ENCODE measurements at places on chromosomes 2 and 18. TPM values are rescaled to one million over a fixed set of nuclear protein-coding genes. Genes with fewer than 3 reads are reported as not detected.
A peak's percentile ranks its signal among the peaks of the same experiment; 100 is the strongest.

DNA sequence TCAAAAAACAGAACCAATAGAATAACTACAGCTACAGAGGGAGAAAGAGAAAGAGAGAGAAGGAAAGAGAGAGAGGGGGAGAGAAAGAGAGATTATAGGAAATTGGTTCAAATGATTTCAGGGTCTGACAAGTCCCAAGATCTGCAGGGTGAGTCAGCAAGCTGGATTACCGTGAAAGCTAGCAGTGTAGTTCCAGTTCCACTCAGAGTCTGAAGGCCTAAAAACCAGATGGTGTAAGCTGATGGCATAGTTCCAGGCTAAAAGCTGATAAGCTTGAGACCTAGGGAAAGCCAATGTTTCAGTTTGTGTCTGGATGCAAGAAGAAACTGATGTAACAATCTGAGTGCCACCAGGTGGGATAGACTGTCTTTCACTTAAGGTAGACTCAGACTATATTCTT lies 397.7 kb downstream of the TRIB2 start:
- no peaks in the 10 kb centered on the region for H3K36me3 ChIP-seq
- no peak for DNase-seq
- H3K4me1 ChIP-seq: no peaks in the 10 kb centered on the region
- no peak overlapping the region for H3K4me3 ChIP-seq

- no peaks in the 10 kb centered on the region for H3K36me3 ChIP-seq
- peaks cover 22% of the 10 kb centered on the region for H3K4me1 ChIP-seq
- DNase-seq: peak; percentile 31
- H3K27ac ChIP-seq: peak overlapping the region; percentile 81
- peaks cover 19% of the 10 kb centered on the region for H3K27me3 ChIP-seq
Observed at GRCh38 chr2:112821682-112822081, 14.9 kb downstream of the IL1B start.

The SOWAHC gene
- total RNA-seq: 0.99 TPM

The COLEC11 gene
- total RNA-seq: 0.41 TPM

GRCh38 chr2:190459881-190460280 lies 51.7 kb downstream of the MFSD6 start:
- DNase-seq: no peak
- H3K4me3 ChIP-seq: no peak overlapping the region
- peaks cover 2% of the 10 kb centered on the region for H3K36me3 ChIP-seq

The AGXT gene
- total RNA-seq: not detected

The GPAT2 gene
- total RNA-seq: 11.1 TPM

GRCh38 chr2:6412533-6413091 lies 453.1 kb downstream of the CMPK2 start:
- no peaks in the 10 kb centered on the region for H3K4me1 ChIP-seq
- no peak for DNase-seq
- H3K36me3 ChIP-seq: no peaks in the 10 kb centered on the region
- no peak overlapping the region for H3K27ac ChIP-seq
- H3K27me3 ChIP-seq: no peaks in the 10 kb centered on the region

The PRKAG3 gene
- total RNA-seq: not detected

The FBXO41 gene
- total RNA-seq: 22.9 TPM

DNA sequence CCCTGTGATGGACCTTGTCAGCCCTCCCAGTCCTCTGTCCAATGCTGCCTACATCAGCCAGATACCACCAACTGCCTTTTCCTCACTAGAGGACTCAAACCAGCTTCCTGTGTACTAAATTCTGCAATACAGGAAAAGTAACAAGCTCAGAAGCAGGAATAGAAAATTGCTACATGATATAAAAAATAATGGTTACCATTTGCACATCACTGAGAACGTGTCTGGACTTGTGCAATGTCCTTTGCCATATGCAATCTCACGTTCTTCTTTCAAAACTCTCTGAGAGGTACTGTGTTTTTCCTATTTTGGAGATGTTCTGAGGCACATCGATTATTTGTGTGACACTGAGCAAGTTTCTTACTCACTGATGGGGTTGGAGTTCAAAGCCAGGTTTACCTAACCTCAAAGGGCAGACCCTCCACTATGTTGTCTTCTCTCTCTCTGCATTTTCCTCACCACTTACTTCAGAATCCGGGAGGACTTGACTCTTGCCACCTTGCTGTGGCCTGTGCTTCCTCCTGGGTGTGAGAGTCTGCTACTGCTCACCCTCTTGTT lies 12.1 kb downstream of the UPP2 start:
- H3K36me3 ChIP-seq: no peaks in the 10 kb centered on the region
- no peak for DNase-seq
- H3K4me3 ChIP-seq: no peak overlapping the region
- H3K27ac ChIP-seq: no peak overlapping the region
- H3K27me3 ChIP-seq: peaks cover 6% of the 10 kb centered on the region

The SNED1 gene
- 4.1 TPM for total RNA-seq

DNA sequence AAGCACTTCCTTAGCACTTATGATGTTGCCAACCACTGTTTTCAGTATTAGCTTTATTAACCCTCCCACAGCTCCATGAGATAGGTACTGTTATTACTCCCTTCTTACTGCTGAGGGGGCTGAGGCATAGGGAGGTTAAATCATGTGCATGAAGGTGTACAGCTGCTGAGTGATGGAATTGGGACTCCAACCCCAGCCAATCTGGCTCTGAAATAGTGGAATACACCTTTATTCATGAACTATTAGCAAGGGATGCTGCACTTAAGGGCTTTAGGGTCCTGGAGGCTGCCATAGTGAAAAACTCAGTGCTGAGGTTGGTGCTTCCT lies 19.2 kb downstream of the SMARCAL1 start:
- peaks cover 13% of the 10 kb centered on the region for H3K36me3 ChIP-seq
- DNase-seq: no peak
- H3K27ac ChIP-seq: no peak overlapping the region
- H3K27me3 ChIP-seq: no peaks in the 10 kb centered on the region
- H3K4me1 ChIP-seq: no peaks in the 10 kb centered on the region

DNA sequence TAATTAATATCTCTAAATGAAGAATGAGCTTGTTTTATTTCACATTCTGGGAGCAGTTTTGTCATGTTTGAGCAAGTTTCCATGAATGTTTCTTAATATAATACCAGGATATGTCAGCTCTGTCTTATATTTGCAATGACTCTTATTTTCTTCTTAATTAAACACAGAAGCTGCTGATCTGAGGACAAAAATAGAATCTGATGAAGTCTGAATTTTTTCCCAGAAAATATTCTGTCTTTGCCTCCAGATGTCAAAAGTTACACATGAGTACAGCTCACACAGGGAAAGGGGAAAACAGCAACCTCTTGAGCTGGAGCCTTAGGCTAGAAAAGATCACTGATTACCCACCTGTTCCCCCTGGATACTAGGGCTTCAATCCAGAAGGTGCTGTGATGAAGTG lies 606.6 kb upstream of the SYT4 start:
- no peaks in the 10 kb centered on the region for H3K36me3 ChIP-seq
- no peak overlapping the region for H3K4me3 ChIP-seq
- no peak for DNase-seq
- H3K27me3 ChIP-seq: no peaks in the 10 kb centered on the region
- H3K4me1 ChIP-seq: no peaks in the 10 kb centered on the region
- no peak overlapping the region for H3K27ac ChIP-seq

The LHCGR gene
- not detected for total RNA-seq

DNA sequence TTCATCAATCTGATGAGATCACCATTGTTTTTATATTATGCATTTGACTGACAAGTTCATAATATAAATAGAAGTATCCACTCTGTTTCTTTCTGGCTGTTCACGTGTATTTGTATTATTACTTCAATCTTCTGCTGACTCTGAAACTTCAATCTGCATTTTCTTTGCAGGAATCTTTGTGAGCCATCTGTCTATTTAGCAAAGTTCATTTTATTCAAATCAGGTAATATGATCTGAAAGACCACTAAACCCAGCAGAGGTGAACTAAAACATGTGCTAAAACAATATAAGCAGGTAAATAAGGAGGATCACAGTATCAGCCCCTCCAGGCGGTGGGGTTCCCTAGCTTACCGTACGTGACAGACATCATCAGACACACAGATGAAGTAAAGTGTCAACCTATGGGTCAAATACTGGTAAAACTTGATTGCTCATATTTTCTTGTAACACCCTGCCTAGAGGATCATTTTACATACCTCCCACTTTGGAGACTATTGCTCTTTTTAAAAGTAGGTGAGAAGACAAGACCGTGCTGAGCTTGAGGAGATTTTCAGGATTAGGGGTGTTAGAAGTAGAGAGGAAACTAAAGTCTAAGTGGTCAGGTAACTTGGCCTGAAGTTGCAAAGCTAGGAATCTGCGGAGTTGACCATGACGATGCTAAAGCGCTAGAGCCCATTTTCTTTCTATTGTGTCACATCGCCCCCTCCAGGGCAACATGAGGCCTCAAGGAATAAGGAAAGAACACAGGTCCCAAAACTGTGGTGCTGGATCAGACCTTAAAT lies 9.0 kb downstream of the DTNB start:
- H3K4me1 ChIP-seq: peaks cover 17% of the 10 kb centered on the region
- no peak overlapping the region for H3K27ac ChIP-seq
- no peaks in the 10 kb centered on the region for H3K27me3 ChIP-seq

The GREB1 gene
- total RNA-seq: 2.2 TPM

DNA sequence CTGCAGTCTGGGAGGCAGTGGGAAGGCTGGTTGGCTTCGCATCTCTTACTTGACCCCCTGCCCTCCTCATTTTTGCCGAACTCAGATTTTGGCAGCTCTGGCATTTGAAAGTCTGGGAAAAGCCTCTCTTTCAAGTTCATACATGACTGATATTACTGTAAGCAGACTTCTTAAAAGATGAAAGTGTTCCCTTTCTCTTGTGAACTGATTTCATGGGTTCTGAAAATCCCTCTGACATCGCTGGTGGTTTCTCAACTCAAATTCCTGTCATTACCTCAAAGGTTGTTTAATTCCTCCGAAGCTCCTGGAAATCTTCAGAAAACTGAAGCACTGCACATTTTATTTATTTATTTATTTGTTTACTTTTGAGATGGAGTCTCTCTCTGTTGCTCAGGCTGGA lies 16.9 kb upstream of the SLC38A11 start:
- H3K4me3 ChIP-seq: no peak overlapping the region
- H3K27me3 ChIP-seq: no peaks in the 10 kb centered on the region
- no peaks in the 10 kb centered on the region for H3K36me3 ChIP-seq
- H3K4me1 ChIP-seq: no peaks in the 10 kb centered on the region

GRCh38 chr2:39290433-39290832 lies 46.7 kb upstream of the CDKL4 start:
- no peak for DNase-seq
- H3K27me3 ChIP-seq: no peaks in the 10 kb centered on the region
- peak overlapping the region; percentile 65 for H3K27ac ChIP-seq
- H3K4me1 ChIP-seq: no peaks in the 10 kb centered on the region
- H3K36me3 ChIP-seq: no peaks in the 10 kb centered on the region

The PARD6G gene
- total RNA-seq: not detected

GRCh38 chr18:48718251-48718959 lies 179.6 kb downstream of the CTIF start:
- no peak for DNase-seq
- no peaks in the 10 kb centered on the region for H3K27me3 ChIP-seq
- no peak overlapping the region for H3K27ac ChIP-seq
- H3K4me1 ChIP-seq: no peaks in the 10 kb centered on the region
- H3K36me3 ChIP-seq: no peaks in the 10 kb centered on the region

DNA sequence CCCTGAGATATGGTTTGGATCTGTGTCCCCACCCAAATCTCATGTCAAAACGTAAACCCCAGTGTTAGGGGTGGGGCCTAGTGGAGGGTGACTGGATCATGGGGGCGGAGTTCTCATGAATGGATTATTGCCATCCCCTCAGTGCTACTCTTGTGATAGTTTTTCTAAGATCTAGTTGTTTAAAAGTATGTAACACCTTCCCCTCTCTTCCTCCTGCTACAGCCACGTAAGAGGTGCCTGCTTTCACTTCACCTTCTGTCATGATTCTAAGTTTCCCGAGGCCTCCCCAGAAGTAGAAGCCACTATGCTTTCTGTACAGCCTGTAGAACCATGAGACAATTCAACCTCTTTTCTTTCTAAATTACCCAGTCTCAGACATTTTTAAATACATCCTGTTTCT lies 16.9 kb downstream of the PUM2 start:
- H3K36me3 ChIP-seq: peaks cover 23% of the 10 kb centered on the region
- H3K27me3 ChIP-seq: no peaks in the 10 kb centered on the region
- H3K4me1 ChIP-seq: peaks cover 67% of the 10 kb centered on the region
- no peak for DNase-seq
- H3K4me3 ChIP-seq: no peak overlapping the region

GRCh38 chr2:100819370-100820272 lies at the start of gene NPAS2:
Gene NPAS2, plus strand, starts transcription at chr2:100820139. Its CDS starts 84,616 bp downstream, at chr2:100904755.
- H3K27ac ChIP-seq: no peak within 1 kb of the TSS
- no peaks in the 10 kb centered on the region for H3K36me3 ChIP-seq
- H3K4me3 ChIP-seq: peak within 1 kb of the TSS; percentile 71
- DNase-seq: peak; percentile 27
- H3K27me3 ChIP-seq: peaks cover 44% of the 10 kb centered on the region

- DNase-seq: no peak
- no peaks in the 10 kb centered on the region for H3K36me3 ChIP-seq
- peaks cover 15% of the 10 kb centered on the region for H3K27me3 ChIP-seq
- no peak overlapping the region for H3K4me3 ChIP-seq
- H3K4me1 ChIP-seq: no peaks in the 10 kb centered on the region
Observed at GRCh38 chr2:173550143-173550542, 195.5 kb downstream of the CDCA7 start.

The ELOA2 gene
- total RNA-seq: not detected

The CD302 gene
- 0.88 TPM for total RNA-seq

The SOX11 gene
- not detected for total RNA-seq

DNA sequence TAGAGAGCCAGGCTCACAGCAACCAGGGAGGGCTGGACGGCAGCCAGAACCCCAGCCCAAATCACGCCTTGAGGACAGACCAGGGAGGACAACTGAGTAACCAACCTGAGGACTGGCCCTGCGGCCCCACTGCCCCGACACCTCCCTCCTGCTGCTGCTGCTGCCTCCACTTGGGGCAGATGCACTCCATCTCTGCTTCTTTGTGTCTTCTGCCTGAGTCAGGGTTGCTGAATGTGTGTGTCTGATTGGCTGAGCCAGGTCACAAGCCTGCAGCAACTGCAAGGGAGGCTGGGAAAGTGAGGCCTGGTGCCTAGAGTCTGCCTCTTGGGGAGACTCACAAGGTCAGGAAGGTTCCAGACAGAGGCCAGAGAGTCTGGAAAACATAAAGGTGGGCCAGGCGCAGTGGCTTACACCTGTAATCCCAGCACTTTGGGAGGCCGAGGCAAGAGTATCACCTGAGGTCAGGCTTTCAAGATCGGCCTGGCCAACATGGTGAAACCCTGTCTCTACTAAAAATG lies 83.4 kb downstream of the ZFP36L2 start:
- H3K36me3 ChIP-seq: peaks cover 8% of the 10 kb centered on the region
- H3K27ac ChIP-seq: peak overlapping the region; percentile 61
- peak; percentile 70 for DNase-seq
- peaks cover 65% of the 10 kb centered on the region for H3K4me1 ChIP-seq
